Heart right ventricle (tissue), 16 donors: ENCODE measurements at places on chromosomes 6 and 20. TPM values are rescaled to one million over a fixed set of nuclear protein-coding genes. Genes with fewer than 3 reads are reported as not detected.
A peak's percentile ranks its signal among the peaks of the same experiment; 100 is the strongest.

DNA sequence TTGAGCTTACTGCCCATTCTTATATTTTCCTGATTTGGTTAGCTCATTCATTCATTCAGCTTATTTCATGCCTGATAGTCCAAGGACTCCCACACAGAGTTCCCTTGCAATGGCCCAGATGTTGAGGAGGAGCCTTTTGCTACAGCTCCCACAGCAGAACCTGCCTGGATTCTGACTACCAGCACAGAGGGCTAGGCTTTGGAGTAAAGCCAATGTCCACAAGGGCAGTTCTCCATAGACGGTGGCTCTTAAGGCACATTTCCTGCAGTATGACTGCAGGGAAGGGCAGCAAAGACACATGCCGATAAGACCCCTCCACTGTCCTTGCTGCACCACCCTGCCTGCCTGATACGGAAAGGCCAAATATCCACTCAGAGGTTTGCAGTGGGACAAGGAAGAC lies 112.3 kb upstream of the SYNDIG1 start:
- DNase-seq, result no peak

DNA sequence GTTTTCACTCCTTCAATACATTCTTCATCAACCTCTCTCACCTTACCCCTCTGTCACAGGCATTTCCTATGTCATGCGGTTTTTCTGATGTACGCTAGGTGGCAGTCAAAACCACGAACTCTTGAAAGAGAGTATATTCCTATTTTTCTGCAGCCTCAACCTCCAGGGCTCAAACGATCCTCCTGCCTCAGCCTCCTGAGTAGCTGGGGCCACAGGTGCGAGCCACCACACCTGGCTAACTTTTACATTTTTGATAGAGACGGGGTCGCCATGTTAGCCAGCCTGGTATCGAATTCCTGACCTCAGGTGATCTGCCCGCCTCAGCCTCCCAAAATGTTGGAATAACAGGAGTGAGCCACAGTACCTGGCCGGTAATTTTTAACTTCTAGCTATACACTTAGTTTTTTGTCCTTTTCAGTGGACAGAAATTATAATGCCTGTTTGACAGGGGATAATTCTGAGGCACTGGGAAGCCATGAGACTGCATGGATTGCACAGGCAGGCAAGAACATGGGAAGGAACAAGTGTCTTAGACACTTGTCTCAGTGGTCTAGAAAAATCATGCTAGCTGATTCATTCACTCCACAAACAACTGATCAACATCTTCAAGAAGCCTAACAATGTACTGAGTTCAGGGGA lies 22.5 kb upstream of the HFE start:
- DNase-seq, result no peak

FLRT3 gene
- total RNA-seq, result 0.64 TPM

LAMA4 gene
- total RNA-seq, result 55.8 TPM

DNA sequence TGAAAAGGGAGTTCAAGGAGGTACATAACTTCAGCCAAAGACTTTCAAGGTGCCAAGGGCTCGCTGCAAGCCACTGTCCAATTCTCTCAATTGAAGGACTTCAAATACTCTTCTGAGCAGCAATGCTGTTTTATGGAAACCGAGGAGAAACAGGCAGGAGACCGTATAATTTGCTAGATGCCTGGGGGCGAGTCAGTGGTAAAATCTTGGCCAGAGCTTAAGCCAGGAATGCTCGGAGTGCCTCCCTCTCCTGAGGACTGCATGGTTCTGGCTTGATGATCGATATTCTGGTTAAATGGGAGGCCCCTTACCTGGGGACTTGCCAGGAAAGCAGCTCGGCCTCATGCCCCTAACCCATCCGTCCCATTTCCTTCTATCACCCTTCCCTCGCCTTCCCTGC lies 35.8 kb upstream of the NOP56 start:
- DNase-seq, result no peak

FNDC1 gene
- total RNA-seq, result 0.87 TPM

- no peak for DNase-seq
Measured at GRCh38 chr6:9020001-9020400, 584.7 kb upstream of the SLC35B3 start.

CALHM6 gene
- not detected for total RNA-seq

AVP gene
- not detected for total RNA-seq

DNA sequence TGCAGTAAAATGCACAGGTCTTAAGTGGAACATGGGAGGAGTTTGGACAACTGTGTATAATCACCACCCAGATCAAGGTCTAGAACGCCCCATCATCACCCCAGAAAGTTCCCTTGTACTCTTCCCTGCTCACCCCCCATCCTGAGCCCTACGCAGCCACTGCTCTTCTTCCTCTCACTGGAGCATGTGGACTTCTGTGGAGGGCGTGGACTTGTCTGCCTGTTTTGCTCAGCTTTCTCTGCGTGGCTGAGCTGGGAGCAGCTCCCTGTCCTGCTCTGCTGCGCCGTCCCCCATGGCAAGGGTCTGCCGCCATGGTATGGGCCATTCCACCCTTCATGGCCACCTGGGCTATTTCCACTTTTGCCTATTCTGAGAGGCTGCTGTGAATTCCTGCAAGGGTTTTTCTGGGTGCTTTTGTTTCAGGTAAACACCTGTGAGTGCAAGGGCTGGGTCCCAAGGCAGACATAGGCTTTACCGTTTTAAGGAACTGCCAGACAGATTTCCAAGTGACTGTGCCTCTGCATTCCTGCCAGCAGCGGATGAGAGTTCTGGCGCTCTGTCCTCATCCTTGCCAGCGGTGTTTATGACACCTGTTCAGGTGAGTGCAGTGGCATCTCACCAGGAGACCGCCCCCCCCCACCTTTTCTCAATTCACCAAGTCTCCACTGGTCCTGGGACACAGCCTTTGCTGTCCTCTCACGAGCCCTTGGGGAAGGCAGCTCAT lies 19.7 kb downstream of the PCK1 start:
- DNase-seq, result no peak

- peak; percentile 10 for DNase-seq
Measured at GRCh38 chr6:110013386-110013785, 35.3 kb downstream of the GPR6 start.

GRCh38 chr6:47759364-47759763 lies 22.5 kb upstream of the OPN5 start:
- no peak for DNase-seq

GRCh38 chr6:112408522-112408921 lies 61.4 kb downstream of the RFPL4B start:
- DNase-seq, result no peak

BEND6 gene
- total RNA-seq, result 0.92 TPM

GMPR gene
- total RNA-seq, result 92.9 TPM

DNA sequence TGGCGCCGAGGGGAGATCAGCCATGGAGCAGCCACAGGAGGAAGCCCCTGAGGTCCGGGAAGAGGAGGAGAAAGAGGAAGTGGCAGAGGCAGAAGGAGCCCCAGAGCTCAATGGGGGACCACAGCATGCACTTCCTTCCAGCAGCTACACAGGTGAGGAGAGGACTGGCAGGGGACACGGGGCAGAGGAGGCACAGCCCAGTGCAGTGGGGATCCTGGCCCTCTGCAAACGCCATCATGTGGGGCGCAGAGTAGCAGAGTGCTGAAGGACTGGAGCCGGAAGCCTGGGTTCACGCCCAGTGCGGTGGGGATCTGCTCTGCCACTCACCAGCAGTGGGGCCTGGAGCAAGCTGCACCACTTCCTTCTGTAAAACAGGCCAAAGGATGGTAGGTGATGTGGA lies 41.1 kb upstream of the FANCE start:
- no peak for DNase-seq

BACH2 gene
- 3.7 TPM for total RNA-seq

DNA sequence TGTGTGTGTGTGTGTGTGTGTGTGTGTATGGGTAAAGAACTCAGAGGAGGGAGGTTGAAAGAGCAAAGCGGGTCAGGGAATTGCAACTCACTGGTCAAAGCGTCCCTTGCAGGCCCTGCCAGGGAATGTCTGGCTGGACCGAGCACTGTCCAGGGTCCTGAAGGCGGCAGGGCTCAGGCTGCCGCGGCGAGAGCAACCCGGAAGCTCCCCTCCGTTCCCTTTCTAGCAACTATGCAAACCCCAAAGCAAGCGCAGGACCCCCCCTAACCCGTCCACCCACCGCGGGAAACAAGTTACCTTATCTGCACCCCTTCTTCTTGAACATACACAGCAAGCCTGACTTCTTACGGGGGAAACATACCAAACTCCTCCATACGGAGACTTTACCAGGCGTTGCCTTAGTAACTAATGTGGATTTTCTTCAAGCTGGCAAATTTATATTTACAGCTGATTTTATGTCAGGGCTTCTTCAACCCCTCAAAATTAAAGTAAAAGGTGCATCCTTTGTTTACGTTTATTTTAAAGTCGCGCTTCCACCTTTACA lies 538 bp upstream of the GRM1 start:
- DNase-seq, result peak; percentile 70

- no peak for DNase-seq
Measured at GRCh38 chr6:160955508-160956295, 35.9 kb upstream of the MAP3K4 start.

DNA sequence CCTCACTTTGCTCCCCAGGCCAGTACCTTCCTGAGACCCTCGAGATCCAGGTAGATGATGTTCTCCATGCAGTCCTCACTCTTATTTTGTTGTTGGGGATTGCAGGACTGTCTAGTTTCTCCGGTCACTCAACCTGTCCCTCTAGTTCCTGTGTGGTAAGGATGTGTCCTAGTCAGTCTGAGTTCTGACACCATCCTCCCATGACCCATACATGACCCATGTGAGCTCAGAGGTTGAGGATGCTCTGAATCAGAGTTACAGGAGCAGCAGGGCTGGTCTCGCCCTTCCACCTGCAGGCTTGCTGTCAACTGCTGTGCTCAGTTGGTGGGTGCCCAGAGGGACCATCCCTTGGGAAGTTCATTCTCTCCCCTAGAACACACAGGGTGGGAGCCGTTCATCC lies 11.9 kb upstream of the CST8 start:
- DNase-seq, result no peak

GRCh38 chr20:46151936-46152335 lies 33.8 kb downstream of the CD40 start:
- no peak for DNase-seq

GRCh38 chr6:170046791-170047626 lies 243.9 kb downstream of the DLL1 start:
- no peak for DNase-seq

GRCh38 chr6:134398453-134398852 lies 80.5 kb upstream of the SGK1 start:
- no peak for DNase-seq

GRCh38 chr6:147421903-147422302 lies 86.6 kb upstream of the SAMD5 start:
- DNase-seq, result no peak

F13A1 gene
- total RNA-seq, result 9.1 TPM

GRCh38 chr20:17611290-17611539 lies 41.3 kb downstream of the DSTN start:
- DNase-seq, result no peak

FERMT1 gene
- 1.3 TPM for total RNA-seq

LRRN4 gene
- total RNA-seq, result 0.28 TPM

LY6G6F gene
- total RNA-seq, result not detected

GRCh38 chr6:44074813-44075646 lies 52.2 kb downstream of the MRPL14 start:
- no peak for DNase-seq

GRCh38 chr6:16240589-16241320 lies 2.4 kb downstream of the GMPR start:
- no peak for DNase-seq

DNA sequence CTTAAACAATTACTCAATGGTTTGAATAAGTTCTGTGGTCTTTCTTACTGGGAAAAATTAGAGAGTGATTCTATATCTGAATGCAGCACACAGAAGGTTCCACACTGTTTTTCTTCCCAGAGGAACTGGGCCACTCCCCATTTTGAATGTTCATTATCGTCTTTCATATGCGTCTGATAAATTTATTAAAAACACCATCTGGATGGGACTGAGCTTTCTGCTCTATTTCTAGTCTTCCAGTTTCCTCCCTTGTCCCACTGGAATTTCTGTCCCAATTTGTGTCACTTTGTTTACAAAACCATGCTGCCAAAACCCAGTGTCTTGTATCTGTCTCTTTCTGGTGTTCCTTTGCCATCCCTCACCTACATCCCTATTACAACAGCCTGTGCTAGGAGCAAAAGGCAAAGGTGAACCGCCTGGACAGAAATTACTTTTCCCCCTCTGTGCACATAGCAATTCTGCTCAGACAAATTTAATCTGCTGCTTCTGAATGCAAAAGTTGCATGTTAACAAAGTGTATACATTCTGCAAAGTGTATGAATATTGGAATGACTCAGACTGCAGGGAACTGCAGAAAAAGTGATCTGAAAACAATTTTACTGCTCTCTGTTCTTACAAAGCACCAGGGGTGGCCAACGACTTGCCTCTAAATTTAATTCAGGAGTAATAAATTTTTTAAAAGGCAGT lies 333.6 kb downstream of the BTBD9 start:
- no peak for DNase-seq

DNA sequence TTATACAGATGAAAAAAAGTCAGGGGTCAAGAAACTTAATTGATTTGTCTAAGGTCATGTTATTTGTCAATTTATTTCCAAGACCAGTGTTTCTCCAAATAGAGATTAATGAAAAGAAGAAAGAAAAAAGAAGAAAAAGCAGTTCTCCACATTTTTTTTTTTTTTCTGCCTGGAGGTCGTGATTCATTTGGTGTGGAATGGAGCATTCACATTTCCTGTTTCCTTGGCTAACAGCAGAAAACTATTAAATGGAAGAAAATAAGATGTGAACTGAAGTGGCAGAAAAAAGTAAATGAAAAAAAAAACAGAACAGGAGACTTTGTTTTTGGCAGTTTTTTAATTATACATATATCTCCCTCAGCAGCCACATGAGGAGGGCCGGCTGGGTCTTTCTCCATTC lies 470.8 kb upstream of the ZNF337 start:
- DNase-seq, result no peak

DNA sequence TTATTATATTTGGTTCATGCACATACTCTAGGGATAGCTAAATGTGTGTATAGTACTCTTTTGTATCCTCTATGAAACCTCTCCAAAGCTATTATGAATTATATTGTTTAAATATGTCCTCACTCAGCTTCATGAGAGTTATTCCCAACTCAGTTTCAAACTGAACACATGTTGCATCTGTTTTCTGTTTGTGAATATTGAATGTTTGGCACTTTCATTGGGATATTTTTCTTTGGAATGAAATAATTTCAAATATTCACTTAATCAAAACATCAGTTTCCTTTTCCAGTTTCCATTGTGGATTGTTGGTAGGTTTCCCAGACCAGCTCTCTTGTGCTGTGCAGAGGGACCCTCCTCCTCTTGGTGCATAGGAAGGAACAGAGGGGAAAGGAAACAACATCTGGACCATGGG lies 46.6 kb downstream of the HDAC2 start:
- no peak for DNase-seq

- no peak for DNase-seq
Measured at GRCh38 chr20:33188421-33188820, 20.5 kb downstream of the BPIFA2 start.

- DNase-seq, result no peak
Measured at GRCh38 chr6:38739532-38739931, 24.4 kb downstream of the DNAH8 start.

- DNase-seq, result no peak
Measured at GRCh38 chr20:53319716-53320115, 273.9 kb downstream of the ZNF217 start.

CARMIL1 gene
- 6.3 TPM for total RNA-seq

DNA sequence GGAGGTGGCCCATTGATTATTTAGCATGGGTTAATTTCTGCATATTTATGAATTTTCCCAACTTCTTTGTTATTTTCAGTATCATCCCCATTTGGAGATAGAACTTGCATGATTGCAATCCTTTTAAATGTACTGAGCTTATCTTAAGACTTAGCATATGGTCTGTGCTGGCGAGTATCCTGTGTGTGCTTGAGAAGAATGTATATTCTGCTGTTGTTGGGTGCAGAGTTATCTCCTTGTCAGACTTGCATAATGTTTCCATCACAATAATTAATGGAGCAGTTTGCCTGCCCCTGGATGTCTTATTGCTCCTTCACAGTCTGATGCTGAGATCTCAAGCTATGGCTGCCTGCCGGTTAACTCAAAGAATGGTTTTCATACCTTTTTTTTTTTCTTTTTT lies 112.6 kb downstream of the CDYL start:
- no peak for DNase-seq
